M059J (cell line): ENCODE measurements at places on chromosomes 4 and X.

GRCh38 chr4:140426610-140427105 is 790 bp downstream of the CLGN start:
- no peak for DNase-seq

DNA sequence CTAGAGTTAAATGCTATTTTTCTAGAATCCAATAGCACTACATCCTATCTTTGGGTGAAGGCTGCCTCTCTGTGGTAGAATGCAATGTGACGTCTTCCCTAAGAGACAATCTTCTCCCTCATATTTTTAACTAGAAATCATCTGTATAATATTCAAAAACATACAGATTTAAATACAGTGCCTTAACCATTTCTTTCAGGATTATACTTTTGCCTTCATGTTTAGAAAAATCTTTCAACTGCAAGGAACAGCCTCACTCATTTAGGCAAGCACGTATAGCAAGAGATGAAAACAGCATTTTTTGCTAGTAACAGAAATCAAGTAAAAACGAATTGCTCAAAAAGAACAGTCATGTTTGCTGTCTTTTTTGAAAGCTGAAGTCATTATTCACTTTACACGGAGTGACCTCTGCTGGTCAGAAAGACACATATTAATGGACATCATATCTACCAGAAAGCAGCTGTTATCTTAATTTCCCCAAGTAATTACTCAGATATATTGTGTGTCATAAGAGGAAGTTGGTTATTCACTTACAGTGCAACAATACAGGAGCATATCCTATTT is 422.3 kb downstream of the STPG2 start:
- DNase-seq: peak; percentile 20

DNA sequence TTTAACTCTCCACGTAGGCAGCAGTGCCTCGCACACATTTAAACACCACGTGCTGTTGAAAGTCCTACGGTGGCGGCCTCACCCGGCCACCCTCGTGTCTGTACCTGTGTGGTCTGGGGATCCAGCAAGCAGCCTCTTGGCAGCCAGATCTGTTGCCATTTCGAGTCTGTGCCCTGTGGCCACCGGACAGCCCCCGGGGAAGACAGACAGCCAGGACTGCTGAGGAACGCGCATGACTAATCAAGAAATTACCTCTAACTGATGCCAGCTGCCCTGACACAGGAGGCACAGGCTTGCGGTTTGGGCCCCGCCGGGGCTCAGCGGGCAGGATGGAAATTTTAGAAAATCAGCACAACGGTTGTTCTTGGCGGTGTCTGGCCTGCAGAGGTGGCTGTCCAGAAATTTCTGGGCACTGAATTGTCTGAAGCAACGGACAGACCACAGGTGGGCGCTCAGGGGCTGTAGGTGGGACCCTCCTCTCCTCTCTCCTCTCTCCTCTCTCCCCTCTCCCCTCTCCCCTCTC is 15.6 kb upstream of the ASMTL start:
- DNase-seq: peak; percentile 95

DNA sequence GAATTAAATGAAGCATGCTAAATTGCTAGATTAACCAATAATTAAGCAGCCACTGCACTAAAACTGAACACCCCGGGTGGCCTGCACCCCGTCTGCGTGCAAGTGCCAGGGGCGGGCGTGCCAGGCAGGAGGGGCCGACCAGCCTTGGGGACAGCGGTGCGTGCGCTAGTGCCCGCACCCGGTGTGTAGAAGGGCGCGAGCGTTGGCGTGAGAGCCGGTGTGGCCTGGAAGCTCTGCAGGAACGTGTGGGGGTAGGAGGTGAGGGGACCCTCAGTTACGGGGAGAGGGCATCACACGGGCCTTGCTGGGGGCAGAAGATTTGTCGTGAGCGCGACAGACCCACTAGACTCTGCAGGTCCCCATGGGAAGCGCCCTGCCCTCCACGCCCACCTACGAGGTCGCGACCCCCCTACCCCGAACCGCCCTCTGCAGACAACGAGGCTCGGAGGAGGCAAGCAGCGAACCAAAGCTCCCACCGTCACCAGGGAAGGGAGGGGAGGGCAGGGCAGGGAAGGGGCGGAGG is 105.8 kb downstream of the FAM53A start:
- no peak for DNase-seq

- no peak for DNase-seq
Observed at GRCh38 chr4:8177552-8177951, 18.9 kb upstream of the ABLIM2 start.

DNA sequence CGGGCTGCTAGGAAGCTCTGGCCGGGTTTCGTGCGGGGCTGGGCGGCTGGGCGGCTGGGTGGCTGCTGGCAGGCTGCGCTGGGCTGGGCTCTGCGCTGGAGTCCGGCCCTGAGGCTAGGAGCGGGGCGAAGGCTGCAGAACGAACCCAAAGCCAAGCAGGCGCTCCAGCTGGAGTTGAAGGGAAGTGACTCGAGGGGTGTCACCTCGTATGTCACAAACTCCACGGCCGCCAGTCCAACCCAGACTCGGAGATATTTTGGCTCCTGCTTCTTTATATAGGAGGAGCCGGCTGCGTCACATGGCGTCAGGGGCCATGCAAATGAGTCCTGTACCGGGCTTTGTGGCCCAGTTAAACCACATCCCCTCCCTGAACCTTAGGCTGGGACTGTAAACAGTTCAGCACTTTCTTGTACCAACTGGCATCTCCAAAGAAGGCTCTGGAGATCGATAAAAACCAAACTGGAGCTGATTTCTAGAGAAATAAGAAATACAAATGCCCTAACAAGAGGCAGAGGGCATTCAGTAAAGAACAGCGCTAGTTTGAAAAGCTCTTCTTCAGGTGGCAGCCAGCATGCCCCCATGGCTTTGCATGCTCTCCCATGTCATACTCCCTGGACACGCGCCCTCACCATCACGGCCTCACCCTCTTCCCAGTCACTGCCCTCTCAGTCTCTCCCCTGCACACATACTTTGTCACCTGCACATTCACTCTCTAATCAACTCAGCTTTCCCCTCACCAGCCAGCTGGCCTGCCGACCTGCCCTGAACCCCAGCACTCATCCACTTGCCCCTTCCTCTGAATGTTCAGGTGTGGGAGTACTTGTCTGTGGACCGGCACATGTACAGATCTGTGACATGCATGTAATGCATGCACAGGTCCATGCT is 58.5 kb downstream of the TSC22D3 start:
- peak; percentile 88 for DNase-seq

GRCh38 chr4:15649914-15650545 is 5.1 kb downstream of the FBXL5 start:
- peak; percentile 67 for DNase-seq

- DNase-seq: no peak
Observed at GRCh38 chr4:3493720-3494461, 30.8 kb downstream of the DOK7 start.

- no peak for DNase-seq
Observed at GRCh38 chrX:66023385-66024091, 16.3 kb downstream of the VSIG4 start.

DNA sequence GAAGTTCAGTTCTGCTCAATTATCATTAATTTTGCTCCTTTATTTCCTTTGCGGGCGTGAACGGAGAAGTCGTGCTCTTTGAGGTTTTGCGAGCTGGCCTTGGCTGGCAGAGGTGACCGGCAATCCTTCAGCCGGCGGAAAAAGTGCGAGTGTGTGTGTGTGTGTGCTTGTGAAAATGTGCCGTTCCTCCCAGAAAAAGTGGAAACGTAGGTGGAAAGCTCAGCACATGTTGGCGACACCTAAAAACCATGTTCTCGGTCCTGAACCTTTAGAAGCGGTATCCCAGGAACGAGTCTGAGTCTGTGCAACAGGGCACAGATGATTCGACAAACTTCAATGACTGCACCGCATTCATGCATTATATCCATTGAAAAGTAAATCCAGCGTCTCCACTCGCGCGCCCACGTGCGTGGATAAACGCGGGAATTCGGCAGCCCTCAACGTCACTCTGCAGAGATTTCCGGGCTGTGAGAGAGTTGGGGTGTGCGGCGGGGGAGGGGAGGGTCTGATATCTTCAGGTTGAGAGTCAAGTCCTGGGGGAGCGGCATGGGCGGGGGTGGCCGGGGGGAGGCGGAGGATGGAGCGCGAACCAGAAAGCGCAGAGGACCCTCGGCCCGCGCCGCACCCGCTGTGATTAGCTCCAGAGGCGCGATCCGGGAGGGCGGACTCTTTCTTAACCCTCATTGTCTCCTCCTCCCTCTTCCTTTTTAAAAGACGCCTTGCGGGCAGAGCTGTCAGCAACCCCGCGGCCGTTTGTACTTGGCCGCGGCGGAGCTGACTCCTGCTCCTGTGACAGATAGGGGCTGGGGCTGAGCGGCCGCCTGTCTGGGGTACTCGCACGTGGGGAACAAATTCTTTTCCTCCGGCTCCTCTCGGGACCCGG is at the start of gene SHISA3:
SHISA3 (plus strand) TSS at position 737 of the 883 bp plus-strand sequence. CDS start 569 bp downstream, outside the sequence.
- DNase-seq: peak; percentile 39

- peak; percentile 86 for DNase-seq
Observed at GRCh38 chrX:140918398-140919038, 83.9 kb upstream of the SPANXB1 start.
